HFFc6 (cell line): ENCODE measurements at places on chromosomes 1 and 21.
A peak's percentile ranks its signal among the peaks of the same experiment; 100 is the strongest.

- DNase-seq = no peak
Measured at GRCh38 chr1:92480813-92481598, 5.7 kb downstream of the GFI1 start.

DNA sequence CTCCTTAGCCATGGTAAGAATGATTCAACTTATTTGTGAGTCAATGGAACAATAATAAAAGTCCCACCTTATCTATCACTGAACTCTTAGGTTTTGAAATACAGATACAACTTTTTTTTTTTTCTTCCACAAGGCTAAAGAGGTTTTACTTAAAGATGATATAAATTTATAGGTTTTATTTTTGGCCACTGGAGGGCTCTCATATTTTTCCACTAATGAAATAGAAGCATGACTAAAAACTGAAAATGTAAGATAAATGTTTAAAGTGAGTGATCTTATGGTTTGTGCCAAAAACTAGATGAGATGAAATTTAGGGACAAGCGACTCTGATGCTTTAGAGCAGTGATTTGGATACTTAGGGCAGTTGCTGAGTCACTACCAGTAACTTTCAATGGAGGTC lies 499.0 kb downstream of the NUF2 start:
- DNase-seq = no peak

- no peak for DNase-seq
Measured at GRCh38 chr21:29018540-29018939, 609 bp downstream of the RWDD2B start.

GRCh38 chr1:38452246-38452645 lies 405.7 kb upstream of the POU3F1 start:
- DNase-seq = no peak

DNA sequence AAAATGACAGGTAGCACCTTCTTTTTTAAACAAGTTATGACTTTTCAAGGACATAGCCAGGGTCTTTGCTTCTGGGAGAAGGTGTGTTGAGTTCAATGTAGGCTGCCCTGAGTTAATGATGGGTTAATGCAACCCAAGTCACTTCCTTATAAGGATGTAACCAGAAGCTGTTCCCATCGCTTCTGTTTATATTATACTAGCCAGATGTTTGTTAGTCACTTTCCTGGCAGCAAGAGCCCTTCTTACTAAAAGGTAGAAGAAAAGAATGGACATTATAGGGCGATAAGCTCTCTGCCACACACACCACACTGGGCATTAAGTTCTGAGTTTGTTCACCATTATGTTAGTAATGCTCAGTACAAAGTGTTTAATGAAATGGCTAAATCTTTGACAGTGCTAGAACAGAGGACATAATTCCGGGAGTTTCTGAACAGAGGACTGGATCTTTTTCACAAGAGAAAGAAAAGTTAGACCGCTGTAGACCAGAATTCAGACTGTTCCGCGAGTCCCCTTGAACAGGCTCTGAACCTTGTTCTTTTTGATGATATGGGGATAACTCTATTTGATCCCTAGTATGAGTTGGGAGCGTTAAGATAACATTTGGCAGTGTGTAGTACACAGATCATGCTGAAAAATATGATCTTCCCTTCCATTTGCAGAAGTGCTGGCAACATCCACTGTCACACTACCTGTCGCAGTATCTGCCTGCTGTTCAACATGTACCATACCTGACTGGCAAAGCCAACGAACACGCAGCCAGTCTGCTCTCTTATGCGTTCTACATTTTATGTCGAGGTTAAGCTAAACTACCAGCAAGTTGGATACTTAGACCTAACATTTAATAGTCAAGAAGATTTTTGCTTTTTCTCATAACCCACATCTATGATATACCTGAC lies 41.0 kb downstream of the DEGS1 start:
- peak; percentile 59 for DNase-seq

DNA sequence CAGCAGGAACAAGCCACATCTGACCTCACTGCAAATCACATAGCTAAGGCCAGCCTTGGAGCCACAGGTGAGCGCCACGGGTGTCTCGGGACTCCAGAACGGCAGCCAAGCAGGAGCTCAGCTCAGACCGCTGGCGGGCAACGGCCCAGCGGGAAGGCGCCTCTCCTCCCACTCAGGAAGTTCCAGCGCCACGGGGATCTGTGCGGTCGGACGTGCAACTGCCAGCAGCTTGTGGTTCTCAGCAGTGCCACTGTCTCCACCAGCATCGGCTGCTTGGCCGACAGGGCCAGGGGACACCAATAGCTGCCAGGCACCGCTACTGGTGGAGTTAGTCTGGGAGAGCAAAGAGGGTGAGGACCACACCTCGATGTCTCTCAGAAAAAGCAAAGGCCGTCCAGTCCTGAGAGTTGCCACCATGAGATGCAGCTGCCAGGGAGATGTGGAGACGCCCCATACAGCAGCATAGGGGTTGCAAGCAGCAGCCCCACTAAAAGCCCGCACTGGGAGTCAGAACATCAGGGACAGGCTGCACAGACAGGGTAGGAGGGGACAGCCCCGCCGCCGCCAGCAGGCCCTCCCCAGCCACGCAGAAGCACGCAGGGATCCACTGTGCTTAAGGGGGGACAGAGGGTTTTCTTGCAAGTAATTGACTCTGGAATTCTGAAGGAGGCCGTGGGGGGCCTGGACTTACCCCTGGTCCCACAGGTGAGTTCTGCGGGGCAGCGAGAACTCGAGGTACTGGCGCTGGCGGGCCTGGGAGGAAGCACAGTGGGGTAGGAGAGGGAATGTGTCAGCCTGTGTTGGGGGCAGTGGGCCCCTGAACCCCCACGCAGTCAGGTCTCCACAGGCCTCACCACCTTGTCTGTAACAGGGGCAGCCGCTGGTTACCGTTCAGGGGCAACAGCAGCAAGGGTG lies 83.5 kb downstream of the NPHP4 start:
- DNase-seq = no peak

DNA sequence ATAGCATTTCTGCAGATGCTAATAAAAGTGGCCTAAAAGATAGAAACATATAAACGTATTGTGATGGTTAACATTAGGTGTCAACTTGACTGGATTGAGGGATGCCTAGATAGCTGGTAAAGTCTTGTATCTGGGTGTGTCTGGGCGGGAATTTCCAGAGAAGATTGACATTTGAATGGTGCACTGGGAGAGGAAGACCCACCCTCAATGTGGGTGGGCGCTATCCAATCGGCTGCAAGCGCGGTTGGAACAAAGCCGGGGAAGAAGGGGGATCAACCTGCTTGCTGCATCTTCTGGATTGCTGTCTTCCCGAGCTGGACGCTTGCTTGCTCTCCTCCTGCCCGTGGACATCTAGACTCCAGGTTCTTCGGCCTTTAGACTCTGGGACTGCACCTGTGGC lies 114.0 kb upstream of the ZNF644 start:
- DNase-seq = no peak

GRCh38 chr1:6416295-6416656 lies 3.4 kb downstream of the HES2 start:
- DNase-seq = no peak

- no peak for DNase-seq
Measured at GRCh38 chr1:186063091-186063657, 311.9 kb downstream of the TPR start.

- peak; percentile 54 for DNase-seq
Measured at GRCh38 chr1:40270152-40270834, 12.3 kb downstream of the ZMPSTE24 start.

DNA sequence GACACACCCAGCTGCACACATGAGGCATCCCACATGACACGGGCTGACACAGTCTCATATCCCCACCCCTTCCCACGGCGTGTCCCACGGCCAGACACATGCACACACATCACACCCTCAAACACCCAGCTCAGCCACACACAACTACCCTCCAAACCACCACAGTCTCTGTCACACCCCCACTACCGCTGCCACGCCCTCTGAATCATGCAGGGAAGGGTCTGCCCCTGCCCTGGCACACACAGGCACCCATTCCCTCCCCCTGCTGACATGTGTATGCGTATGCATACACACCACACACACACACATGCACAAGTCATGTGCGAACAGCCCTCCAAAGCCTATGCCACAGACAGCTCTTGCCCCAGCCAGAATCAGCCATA lies 22.6 kb downstream of the PODN start:
- DNase-seq = no peak

- DNase-seq = peak; percentile 80
Measured at GRCh38 chr1:240234485-240235210, 143.0 kb downstream of the FMN2 start.

DNA sequence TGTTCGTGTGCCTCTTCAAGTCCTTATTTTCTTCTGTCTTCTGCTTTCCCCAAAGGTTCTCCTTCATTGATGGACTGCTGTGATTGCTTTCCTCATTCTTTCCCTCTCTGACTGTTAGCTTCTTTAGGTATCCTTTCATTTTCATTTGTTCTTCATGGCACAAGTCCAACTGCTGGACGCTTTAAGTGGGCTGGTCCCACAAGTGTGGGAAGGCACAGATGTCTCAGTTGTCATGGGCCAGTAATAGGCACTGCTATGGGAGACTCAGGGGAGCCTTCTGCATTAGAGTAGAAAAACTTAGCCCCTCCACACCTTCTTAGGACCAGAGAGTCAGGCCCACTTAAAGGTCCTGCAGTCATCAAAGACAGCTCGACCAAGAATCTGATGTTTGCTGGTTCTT lies 122.3 kb upstream of the C1orf105 start:
- DNase-seq = no peak

DNA sequence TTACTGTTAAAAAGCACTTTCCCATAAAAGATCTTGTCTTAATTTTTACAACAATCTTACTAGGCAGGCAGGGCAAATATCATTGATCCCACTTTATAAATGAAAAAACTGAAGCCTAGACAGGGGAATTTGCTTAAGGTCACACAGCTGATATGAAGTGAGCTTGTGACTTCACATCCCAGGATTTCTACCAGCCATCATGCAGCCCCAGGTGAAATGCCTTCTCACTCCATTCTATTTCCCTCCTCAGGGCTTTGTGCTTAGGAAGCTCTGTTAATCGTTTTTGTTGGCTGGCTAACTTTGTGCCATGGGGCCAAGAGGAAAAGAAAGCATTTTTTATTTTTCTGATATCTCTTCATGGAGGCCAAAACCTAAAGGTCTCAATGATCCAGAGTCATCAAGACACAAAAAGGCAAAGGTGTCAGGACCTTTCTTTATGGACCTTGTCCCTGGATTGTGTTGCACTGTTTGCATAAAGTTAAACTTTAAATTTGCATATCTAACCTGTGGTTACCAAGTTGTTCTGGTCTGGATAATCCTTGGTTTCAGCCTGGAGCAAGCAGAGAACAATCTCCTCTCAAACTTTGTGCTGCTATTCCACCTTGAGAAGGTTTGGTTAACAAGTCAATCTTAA lies 44.8 kb upstream of the ZNF326 start:
- DNase-seq = no peak

DNA sequence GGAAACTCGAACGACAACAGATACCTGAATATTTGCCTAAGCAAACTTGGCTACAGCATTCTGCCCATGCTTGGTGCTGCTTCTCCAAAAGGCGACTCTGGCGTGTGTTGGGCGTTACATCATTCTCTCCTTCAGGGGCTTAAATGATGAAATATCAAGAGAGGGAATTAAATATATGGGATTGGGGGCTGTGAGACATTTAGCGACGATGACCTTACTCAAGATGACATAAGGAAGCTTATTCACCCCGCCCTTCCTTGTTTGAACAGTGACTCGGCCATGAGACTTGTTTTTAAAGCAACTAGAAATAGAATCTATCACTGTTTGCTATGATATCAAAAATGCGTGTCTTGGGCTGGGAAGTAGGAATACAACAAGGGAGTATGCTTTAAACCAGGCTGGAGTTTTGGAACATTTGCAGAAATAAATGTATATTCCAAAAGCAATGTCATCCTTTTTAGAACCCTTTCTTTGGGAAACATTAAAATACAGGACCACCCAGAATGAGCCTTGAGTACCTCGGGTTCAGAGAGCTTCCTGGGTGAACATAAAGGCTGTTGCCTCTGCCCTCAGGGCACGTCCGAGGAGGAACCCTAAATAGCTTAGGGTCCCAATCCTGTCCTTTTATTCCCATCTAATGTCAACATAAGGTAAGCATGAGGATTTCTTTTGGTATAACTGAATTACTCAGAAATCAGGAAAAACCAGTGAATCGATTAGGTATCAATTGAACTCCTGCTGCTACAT lies 123.3 kb upstream of the SLC45A1 start:
- no peak for DNase-seq
